ENCODE measurements at places on chromosomes 3 and 15.

- DNase-seq, result no peak
These were observed 189.4 kb downstream of the MFSD1 start for GRCh38 chr3:158991146-158991705.

- DNase-seq, result no peak
These were observed 973 bp upstream of the COPG1 start for GRCh38 chr3:129248286-129248979.

DNA sequence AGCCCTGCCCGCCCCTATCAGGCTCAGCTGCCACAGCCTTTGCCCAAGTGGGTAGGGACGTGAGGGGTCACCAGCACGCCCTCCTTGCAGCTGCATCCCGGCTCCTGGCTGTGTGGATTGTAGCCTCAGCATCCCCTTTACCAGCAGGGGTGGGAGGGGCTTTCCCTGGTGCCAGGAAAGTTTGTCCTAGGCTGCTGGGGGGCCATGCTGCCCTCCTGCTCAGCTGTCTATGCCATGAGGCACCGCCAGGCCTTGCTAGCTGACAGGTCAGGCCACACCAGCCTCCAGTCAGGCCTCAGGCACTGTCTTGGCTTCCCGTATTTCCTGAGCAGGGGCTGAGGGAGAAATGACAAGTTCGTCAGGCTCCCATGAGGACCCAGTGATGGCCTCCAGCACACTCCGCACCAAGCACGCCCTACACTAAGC, 32.3 kb downstream of the TKT start:
- no peak for DNase-seq

GRCh38 chr3:52277972-52278509, 408 bp downstream of the WDR82 start:
- no peak for DNase-seq

DNA sequence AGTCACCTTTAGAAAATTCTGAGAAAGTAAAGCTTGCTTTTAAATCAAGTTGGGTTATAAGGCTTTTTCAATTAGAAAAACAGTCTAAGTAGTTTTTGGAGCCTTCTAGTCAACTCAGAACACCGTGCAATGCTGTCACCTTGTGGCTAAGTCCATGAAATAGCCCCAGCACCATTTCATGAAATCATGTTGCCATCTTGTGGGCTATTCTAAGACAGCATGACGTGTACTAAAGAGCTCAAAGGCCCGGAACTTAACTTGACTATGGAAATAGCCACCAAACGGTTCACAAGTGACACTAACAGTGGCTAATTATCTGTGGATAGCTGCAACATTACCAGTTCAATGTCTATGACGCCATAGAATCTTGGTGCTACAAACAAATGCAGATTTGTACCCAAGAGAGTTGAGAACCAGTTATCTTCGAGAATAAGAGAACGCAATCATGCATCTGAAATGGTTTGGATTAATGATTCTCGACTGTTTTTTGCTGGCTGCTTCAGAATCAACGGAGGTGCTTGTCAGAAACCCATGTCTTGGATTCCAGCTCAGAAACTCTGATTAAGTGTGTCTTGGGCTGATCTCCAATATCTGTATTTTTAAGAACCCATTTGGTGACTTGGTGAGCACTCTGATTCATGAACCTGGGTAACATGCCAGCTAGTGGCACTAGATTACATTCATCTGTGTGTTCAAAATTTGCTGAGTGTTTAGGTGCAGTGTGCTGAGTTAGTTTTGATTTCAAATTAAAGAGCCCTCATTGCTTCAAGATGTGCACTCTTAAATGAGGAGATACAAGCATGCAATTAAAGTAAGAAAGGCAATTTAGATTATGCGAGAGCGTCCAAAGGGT, 111.2 kb upstream of the MCTP2 start:
- DNase-seq, result peak; percentile 80

DNA sequence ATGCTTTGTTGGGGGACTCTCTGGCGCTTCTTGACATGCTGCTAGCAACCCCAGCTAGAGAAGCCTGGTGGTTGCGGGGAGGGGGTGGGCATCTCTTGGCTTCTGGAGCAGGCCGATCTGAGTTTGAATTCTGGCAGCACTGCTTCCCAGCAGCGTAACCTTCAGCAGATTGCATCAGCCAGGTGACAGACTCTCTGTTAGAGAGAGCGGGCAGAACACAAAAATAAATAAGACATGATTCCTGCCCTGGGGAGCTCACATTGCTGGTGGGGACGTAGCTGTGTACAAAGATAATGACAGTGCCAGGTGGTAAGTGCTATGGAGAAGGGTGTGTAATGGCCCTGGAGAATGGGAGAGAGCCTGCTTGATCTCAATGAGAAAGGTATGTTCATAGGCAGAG, 87.4 kb downstream of the THSD4 start:
- DNase-seq, result no peak

GRCh38 chr15:38243278-38244055, 9.2 kb upstream of the SPRED1 start:
- no peak for DNase-seq

DNA sequence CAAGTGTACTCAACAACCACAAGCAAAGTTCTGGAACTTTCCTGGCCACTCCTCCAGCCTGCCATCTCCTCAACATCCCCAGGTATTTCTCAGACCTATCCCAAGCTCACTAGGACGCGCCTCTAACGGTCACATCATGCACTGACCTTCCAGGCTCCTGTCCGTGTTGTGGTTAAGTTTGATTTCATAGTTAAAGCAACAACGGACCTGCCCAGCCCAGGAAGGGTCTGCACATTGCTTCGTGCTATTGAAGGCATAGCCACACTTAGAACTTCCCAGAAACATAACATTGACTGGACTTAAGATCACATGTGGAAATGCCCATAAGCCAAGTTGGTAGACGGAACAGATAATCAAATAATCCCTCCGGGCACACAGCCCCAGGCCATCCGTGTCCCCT, 85.1 kb downstream of the OCA2 start:
- DNase-seq, result no peak

DNA sequence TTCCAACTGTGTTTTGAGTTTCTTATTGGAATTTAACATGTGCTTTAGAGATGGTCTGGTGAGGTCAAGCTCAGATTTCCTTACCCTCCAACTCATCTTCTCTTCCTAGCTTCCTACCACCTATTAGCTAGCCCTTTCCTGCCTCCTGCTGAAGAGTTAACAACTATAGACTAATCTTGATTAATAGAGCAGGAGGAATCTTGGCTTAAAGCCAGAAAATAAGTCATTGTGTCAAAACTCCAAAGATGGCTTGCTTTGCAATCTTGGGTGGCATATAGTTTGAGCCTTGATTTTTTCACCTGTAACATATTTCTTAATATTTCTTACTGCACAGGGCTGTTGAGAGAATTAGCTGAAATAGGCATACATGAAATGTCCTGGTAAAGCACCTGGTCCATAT, 27.3 kb downstream of the BCL2L10 start:
- DNase-seq, result no peak

DNA sequence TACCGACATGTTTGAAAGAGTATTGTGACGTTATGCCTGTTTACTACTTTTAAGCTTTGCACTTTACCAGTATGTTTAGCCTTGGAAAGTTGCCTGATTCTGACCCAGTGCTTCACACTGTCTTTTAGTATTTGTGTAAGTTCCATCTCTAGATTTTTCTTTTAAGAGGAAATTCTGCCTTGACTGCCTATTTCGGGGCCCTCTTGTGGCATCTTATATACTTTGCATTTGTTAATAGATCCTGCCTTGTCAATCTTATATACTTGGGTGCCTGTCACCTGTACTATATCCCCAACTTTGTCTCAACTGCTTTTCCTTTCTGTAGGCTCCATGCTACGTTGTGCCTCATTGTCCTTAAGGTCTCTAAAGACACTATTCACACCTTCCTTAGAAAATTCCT, 244.6 kb downstream of the STXBP5L start:
- no peak for DNase-seq

GRCh38 chr3:10986592-10986991, 6.0 kb upstream of the SLC6A1 start:
- DNase-seq, result no peak

DNA sequence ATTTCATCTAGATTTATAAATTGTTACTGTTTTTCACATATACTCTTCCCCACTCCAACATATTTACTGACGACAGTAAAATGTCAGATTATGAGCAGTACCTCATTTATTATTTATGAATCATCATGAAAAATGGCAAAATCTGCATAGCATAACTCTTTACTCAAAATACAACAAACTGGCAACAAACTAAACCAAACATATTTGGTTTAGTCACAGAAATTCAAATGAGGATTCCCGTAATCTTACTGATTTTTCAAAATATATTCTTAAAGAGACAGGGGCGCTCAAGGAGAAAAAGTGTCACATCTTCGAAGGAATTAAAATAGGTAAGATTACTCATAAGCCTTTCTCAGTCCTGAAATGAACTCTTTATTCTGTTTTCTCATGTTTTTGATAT, 3.0 kb upstream of the GPR87 start:
- DNase-seq, result no peak

DNA sequence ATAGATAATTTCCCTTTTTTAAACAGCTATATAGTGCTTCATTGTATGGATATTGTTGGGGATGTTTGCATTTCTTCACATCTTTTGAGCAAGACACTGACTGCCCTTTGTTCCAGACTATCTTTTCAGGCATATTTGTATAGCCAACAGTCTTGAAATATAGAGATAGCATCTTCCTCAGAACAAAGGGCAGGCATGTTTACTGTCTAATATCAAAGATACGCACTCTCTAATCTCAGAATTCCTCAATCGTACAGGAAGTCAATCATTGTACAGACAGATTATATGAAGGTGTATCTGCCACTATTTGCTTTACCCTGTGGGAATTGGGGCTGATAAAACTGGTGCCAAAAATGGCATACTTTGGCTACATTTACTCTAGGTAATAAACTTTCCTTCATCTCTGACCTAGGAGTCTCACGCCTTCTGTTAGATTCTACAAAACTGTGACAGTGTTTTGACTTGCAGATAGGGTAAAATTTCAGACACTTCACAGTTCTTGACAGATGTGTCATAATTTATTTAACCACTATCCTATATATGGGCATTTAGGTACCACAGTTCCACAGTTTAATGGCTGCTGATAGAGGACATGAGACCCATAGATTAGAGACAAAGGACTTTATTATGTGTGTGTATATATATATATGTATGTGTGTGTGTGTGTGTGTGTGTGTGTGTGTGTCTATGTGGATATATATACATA, 321.0 kb downstream of the IGSF11 start:
- DNase-seq, result no peak

DNA sequence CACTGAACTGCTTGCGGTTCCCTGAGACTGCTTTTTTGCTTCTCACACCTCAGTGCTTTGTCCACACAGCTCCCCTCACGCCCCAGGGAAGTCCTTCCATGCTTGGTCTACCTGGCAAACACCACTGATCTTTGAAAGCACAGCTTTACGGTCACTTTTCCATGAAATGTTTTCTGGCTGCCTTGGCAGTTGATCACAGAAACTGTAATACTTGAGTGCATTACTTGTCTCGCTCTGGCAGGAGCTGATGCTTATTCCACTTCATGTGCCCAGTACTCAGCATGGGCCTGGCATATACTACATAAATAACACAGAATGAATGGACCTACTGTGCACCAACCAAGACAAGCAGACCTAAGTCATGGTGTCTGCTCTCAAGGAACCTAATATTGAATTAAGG, 121.1 kb downstream of the MEX3B start:
- DNase-seq, result no peak

DNA sequence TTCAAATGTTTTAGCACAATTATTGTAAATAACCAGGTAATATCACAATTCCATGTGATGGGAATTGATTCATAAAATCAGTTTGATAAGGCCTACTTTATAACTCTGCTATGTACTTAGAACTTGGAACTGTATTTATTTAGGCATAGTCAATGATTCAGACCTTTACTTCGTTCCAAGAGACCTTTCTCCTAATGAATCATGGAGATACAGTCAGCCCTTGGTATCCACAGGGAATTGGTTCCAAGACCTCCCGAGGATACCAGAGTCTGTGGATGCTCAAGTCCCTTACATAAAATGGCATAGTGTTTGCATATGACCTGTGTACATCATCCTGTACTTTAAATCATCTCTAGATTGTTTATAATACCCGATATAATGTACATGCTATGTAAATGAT, 60.8 kb upstream of the UMPS start:
- DNase-seq, result peak; percentile 31

- DNase-seq, result no peak
These were observed 156.3 kb upstream of the STRIT1 start for GRCh38 chr3:155449613-155450267.

DNA sequence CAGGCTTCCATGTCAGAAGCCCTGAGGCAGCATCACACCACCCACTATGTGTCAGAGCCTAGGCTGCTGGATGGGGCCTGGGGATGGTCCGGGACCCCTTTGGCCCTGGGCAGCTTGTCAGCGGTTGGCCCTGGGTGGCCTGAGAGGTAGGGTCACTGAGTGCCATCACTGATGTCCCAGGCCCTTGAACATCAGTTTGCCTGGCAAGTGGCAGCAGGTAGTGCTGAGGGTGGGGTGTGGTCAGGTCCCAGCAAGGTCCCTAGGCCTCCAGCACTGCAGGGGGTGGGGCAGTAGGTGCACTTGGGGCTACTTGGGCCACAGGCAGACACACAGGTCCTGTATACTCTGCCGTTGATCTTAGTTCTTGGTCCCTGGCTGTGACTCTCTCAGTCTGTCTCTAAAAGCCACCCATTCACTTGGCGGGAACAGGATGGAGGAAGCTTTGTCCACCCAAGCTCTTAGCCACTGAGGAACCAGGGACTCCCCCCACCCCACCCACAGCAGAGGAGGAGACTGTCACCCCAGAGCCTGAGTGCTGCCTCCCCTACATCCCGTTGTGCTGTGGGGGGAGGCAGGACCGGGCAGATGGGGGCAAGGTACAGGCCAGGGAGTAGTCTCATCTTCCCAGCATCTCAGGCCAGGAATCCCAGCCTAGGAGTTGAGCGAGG, 5.8 kb downstream of the GNAI2 start:
- no peak for DNase-seq

DNA sequence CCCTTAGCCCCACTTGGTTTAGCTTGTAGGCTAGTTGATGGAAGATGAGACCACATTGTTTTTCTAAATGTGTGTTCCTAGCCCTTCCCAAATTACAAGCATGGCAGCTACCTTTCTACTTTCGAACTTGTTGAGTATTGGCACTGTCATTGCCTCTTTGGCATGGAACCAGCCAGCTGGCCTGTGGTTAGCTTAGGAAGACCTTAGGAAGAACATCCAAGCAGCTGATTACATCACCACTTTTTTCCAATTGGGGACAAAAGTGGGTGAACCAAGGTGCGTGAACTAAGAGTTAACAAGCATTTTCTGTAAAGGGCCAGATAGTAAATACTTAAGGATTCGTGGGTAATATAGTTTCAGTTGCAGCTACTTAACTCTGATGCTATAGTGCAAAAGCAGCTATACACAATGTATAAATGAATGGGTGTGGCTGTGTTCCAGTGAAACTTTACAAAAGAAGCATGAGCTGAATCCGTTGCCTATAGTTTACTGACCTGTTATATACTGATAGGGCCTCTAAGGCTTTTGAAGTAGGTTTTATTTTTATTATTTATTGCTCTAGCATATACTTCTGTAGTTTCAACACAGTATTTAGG, 8.5 kb downstream of the KLHL18 start:
- no peak for DNase-seq
